ENCODE measurements at places on chromosomes 16 and 17.

DNA sequence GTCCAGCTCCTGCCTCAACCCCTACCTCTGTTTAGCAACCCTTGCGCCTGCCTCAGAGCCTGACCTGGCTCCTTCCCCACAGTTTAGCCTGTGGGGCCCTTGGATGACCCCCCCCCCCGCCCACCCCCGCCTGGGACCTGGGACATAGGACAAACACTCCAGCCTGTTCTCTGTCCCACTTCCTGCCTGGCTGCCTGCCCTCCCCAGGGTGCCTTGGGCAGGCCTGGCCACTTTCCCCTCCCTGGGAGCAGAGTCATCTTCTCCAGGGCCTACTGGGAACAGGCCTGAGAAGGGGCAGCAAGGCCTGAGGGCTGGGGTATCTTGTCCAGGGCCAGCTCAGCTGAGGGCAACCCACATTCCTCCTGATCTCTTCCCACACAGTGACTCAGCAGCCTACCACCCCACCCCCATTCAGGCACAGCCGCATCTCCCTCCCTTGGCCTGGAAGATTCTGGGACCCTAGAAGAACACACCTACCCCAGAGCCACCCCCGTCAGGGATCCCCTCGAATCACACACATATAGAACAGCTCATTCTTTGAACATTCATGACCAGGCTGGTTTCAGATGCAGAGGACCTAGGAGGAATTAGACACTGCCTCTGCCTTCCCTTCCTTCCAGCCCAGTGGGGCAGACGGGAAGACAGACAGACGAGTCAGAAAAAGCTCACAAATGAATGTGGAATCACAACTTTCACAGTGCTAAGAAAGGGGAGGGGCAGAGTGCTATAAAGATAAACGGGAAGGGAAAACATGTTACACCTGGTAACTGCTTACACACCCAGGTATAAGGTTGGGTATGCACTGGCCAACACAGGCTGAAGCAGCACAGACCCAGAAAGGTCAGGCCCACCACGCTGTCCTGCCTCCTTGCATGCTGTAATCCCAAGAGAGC, 6.0 kb downstream of the FHOD1 start:
- DNase-seq = no peak

- DNase-seq = peak; percentile 69
Measured at GRCh38 chr16:50548125-50548908, at the start of gene NKD1. NKD1 (plus strand) TSS chr16:50548396; CDS start chr16:50548554, 158 bp downstream.

DNA sequence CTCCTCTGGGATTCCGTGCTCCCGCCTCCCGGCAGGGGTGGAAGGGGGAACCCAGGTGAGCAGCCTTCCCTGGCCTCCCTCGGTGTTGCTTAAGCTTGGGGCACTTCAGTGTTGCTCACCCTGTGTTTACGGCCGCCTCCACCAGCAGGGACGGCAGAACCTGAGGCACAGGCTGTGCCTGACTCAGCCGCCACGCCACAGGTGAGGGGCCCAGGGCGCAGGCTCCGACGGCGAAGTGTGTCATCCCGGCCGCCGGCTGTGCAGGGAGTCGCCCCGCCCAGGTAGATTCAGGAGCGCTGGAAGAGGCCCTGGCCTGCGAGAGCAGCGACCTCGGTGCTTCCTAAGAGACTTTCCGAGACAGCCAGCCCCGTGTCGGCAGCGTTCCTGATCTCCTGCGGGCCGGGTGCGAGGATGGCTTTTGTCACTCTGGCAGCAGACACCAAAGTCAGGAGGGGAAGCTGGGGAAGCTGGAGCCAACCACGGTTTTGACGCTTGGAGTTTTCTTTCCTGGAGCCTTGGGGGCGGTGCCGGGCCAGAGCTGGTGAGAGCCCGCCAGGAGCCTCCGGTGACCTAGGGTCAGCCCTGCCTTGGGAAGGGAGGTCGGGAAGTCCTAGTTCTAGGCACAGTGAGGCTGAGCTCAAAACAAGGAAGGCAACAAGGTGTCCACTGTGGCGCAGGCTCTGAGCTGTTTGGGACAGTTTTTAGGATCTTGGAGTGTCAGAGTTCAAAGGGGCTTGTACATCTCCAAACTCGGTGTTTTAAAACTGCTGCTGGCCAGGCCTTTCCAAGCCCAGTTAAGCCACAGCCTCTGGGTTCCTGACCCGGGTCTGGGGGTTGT, 2.1 kb downstream of the GSE1 start:
- peak; percentile 51 for DNase-seq

DNA sequence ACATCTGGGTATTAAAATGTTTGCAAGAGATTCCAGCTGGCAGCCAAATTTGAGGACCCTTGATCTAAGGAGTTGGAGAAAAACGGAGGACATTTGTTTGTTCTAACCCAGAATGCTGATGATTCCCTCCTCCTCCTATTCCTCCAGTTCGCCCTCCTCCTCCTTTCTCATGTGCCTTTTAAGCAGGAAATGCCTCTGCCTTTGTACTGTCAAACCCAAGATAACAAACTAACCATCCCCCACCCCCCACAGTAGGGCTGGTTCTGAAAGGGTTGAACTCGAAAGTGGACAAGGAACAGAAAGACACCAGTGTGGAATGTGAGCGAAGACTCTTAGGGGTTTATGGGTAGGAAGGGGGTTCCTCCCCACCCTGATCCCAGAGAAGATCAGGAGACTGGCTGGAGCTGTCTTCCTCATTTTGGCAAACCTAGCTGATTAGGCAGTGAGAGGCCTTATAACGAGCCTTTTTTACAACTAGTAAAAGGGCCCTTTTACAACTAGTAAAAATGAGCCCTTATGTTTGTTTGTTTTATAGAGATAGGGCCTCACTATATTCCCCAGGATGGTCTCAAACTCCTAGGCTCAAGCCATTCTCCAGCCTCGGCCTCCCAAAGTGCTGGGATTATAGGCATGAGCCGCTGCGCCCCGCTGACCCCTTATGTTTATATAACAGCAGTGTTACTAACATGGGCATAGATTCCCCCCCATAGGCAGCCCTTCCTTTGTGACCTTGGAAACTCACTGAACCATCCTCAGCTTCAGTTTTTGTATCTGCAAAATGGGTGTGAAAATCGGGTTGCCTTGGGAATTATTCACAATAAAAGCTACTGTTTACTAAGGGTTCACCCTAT, 975 bp downstream of the CHD9 start:
- peak; percentile 9 for DNase-seq

- no peak for DNase-seq
Measured at GRCh38 chr16:14320406-14320805, 249.3 kb downstream of the MRTFB start.

GRCh38 chr16:85601272-85601639, 11.9 kb upstream of the GSE1 start:
- DNase-seq = no peak

GRCh38 chr16:80034469-80034826, 433.9 kb upstream of the MAF start:
- no peak for DNase-seq

DNA sequence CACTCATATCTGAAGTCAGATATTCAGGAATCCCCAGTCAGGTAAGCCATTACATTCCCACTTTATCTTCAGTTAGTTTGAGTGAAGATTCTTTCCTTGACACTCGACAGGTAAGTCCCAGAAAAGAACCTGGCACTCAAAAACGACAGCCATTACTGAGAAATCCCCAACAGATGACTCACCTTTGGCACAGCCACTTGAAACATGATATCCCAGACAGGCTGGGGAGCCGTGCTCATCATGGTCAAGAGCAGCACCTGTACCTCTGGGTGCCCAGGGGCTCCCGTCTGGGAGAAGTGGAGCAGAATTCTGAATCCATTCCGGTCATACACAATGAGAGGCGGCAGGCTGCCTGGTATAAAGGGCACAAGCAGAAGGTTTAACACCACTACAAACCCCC, 16.8 kb upstream of the COG7 start:
- DNase-seq = no peak

DNA sequence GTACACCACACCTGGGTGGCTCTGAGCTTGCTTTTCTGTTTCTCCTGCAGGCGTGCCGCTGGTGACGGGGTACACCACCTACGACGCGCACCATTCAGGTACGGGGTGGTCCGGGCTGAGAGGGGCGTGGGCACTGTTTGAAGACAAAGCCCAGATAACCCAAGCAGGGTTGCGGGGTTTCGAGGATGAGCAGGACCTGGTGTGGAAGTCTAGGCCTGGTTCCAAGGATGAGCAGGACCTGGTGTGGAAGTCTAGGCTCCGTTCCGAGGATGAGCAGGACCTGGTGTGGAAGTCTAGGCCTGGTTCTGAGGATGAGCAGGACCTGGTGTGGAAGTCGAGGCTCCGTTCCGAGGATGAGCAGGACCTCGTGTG, 15.4 kb downstream of the IRF8 start:
- no peak for DNase-seq

DNA sequence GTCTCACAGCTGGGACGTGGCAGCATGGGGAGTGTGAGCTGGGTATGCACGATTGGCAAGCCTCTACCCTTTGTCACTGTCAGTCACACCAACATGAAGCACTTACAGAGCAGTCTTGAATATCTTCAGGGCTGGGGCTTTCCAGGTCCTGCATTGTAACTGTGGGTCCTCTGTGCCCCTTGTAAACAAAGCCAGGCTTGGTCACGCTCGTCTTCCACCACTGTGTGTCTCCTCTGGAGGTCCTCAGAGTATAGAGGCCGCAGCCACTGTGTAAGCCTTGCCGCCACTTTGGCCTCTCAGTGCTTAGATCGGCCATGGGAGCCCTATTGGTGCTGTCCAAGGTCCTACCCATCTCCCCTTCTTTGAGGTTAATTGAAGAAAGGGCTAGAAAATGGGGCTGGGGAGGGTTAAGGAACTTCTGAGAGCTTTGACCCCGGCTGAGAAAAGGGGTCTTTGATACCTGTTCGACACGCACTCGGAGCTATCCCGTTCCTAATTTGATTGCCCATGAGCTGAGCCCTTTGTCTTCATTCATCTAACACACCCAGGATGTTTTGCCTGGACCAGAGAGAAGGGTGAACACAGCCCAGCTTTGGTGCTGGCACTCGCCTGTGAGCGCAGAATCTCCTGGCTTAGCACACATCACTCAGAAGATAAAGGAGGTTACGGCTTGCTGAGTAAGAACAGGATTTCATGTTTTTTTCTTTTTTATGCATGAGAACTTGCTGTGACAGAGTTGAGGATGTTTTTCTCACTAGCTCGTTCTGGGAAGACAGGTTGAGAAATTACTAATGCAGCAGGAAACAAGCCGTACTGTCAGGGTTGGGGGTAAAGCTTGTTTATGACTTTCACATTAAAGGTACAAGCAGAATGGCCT, 267.9 kb downstream of the CPPED1 start:
- peak; percentile 12 for DNase-seq

- DNase-seq = no peak
Measured at GRCh38 chr17:16378636-16379282, 2.1 kb upstream of the UBB start.

DNA sequence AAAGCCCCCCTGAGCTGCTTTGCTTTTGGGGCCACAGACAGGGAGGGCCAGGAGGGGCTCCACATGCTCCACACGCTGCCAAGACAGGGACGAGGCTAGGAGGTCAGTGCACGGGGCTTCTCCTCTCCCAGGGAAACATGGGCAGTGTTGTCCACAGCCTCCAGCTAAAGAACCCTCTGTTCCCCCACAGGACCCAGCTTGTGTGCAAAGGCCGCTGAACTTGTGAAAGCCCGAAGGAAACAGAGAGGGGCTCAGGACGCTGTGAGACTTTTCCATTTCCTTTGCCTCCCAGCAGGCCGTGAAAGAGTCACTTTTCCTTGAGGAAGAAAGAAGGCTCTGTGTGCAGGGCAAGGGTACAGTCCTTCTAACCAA, 9.7 kb downstream of the CDRT4 start:
- DNase-seq = no peak

DNA sequence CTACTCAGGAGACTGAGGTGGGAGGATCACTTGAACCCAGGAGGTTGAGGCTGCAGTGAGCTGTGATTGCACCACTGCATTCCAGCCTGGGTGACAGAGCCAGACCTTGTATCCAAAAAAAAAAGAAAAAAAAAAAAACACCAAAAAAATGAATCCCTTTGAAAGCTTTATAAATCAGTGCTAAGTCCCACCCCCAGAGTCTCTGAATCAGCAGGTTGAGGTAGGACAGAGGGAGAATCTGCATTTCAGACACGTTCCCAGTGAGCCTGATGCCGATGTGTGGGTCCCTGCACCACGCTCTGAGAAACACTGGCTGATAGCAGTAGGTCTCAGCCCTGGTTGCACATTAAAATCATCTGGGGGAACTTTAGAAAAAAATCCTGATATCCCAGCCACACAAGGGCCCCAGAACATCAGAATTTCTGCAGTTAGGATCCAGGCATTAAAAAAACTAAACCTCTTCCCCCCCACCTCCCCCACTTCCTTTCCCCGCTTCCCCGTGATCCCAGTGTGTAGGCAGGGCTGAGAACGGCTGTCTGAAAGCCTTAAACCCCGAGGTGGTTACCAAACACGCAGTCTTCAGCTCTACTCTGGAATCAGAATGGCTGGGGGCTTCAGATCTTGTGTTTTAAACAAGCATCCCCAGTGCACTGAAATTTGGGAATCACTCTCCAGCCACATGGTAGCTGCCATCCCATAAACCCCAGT, 27.3 kb upstream of the GPRC5B start:
- DNase-seq = no peak

GRCh38 chr16:84876873-84877606, 57.3 kb downstream of the CRISPLD2 start:
- no peak for DNase-seq

- peak; percentile 27 for DNase-seq
Measured at GRCh38 chr17:19370493-19370960, 7.8 kb upstream of the MAPK7 start.

GRCh38 chr16:20803192-20803560, 3.1 kb downstream of the ERI2 start:
- DNase-seq = no peak

DNA sequence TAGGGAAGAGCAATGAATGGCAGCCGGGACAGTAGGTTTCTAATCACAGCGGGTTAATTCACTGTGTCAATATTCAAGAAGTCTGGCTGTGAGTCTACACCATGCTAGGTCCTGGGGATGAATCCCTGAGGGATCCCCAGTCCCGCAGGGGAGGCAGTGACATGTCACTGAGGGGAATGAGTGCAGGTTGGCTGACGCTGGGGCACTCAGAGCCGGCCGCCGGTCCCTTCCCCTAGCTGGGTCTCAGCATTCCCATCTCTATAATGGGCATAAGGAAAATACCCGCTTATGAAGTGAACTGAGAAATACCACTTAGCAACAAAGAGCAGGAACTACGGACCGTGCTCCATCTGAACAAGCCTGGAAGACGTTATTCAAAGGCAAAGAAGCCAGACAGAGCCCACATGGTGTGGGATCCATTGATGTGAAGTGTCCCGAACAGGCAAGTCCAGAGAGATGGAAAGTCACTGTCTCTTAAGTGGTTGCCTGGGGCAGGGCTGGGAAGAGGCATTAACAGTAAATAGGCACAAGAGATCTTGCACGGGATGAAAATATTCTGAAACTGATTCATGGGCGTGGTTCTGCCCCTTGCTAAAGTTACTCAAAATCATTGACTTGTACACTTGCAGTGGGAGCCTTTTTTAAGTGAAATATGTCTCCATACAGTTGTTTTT, 31.9 kb downstream of the PPL start:
- DNase-seq = no peak

GRCh38 chr17:83143817-83144231, 64.4 kb downstream of the METRNL start:
- DNase-seq = no peak

- DNase-seq = no peak
Measured at GRCh38 chr17:9432134-9432885, 143.3 kb downstream of the STX8 start.

All from CD4-positive, alpha-beta T cell treated with Interleukin-2 at 100 ng/mL for 4 hours (primary cell).